ENCODE measurements at places on chromosomes 2 and 18.

GRCh38 chr2:191617575-191617974 is 60.4 kb upstream of the NABP1 start:
- no peak for DNase-seq

GRCh38 chr2:33317369-33318007 is 159.0 kb upstream of the RASGRP3 start:
- DNase-seq, result no peak

DNA sequence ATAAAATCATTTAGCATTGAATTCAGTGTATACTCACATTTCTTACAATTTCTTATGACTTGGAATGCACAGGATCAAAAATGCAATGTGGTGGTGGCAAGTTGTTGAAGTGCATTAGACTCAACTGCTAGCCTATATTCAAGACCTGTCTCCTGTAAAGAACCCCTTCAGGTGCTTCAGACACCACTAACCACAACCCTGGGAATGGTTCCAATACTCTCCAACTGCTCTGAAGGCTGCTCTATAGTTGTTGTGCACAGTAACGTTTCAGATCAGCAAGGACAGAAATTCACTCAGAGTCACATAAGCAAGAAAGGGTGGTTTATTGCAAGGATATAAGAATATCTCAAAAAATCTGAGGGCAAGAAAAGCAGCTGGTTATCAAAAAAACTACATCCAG is 6.5 kb downstream of the GKN1 start:
- no peak for DNase-seq

DNA sequence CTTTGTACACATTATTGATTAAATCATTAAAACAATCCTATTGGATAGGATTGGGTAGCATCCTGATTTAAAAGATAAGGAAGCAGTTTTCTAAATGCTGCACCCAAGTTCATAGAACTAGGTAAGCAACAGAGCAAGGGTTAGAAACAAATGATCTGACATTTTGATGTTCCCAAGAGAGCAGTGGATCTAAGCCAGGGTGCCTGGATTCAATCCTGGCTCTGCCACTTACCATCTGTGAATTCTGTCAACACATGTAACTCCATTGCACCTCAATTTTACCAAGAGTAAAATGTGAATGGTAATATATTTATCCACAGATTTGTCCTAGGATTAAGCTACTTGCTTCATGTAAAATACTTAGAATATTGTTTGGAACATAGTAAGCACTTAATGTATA is 982.6 kb upstream of the FANCL start:
- DNase-seq, result no peak

GRCh38 chr2:182591774-182592173 is 124.3 kb upstream of the DNAJC10 start:
- DNase-seq, result no peak

DNA sequence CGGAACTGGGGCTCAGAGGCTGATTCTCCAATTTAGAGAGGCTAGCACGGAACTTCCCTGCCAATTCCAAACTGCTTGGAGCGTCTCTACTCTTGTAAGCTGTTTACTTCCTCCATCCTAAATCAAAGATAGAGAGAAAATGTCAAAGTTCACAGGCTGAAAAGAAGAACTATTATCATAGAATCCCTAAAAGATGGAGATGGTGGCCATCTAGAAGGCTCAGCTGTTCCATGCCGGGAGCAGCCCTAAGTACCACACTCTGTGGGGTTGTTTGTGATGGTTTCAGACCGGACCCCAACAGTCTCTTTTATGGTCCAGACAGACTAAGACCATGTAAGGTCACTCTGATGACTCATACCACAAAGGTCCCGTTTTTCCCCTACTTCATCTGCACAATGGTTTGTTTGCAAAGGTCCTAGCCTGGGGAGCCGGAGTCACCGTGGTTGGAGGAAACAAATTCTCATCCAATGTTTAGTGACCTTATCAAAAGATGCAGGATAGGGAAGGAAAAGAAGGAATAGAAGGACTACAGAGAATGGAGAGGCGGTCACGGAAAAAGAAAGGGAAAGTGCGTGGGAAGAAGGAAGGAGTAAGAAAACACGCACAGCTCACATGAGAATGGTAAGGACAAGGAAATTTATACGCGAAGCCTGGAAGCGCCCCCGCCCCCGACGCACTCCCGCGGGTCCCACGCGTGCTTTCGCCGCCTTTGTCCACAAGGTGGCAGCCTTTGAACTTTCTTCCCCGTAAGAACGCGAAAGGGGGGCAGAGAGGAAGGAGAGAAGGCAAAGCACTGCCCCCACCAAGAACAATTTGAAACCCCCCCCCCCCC is 453 bp upstream of the ANTXR1 start:
- peak; percentile 60 for DNase-seq

- peak; percentile 17 for DNase-seq
Measured at GRCh38 chr2:233542507-233542906, 24.1 kb downstream of the USP40 start.

- no peak for DNase-seq
Measured at GRCh38 chr2:70084973-70085710, 2.1 kb upstream of the PCBP1 start.

DNA sequence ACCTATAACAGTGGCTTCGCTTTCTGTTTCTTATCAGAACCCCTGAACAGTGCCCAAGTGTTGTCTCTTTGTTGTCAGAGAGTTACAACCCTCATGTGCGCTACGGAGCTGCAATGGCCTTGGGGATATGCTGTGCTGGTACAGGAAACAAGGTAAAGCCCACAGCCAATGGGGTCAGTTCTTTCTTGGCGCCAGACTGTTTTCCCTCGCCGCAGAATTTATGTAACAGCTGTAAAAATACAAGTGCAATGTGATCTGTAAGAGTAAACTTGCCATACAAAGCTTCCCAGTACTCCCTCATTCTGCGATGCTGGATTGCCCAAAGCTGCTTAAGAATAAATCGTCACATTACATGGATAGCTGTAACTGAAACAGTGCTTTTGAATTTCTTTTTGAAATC is 13.9 kb upstream of the HTR2B start:
- DNase-seq, result peak; percentile 38

- DNase-seq, result no peak
Measured at GRCh38 chr2:166892397-166892796, 4.1 kb downstream of the XIRP2 start.

- no peak for DNase-seq
Measured at GRCh38 chr18:10791169-10791831, 265.5 kb downstream of the NAPG start.

- no peak for DNase-seq
Measured at GRCh38 chr2:10144771-10145518, 22.4 kb downstream of the RRM2 start.

DNA sequence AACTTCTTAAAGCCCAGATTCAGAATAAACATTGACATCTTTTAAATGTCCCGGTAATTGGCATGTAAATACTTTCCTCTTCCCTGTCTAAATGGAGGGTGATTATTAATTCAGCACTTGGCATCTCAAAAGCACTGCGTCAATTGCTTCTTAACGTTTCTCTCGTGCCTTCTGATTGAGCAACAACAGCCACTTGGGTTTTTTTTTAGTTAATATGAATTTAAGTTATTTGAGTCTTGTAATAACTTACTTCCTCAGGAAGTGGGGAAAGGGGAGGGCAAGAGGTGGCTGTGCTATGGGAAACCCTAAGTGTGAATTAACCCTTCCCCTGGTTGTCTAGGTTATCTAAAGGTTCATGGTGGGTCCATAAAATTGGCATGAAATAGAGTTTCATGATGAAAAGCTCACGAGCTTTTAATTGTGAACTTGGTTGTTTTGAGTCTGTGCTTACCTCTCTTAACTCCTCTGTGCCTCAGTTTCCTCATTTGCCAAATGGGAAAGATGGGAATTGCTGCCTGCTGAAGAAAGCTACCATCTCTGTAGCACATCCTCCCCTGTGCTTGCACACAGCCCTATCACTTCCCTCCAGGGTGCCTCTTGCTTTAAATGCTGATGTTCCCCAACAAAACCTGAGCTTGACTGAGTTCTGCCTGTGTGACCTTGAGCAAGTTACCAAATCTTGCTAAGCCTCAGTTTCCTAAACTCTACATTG is 126.3 kb upstream of the BCL2L11 start:
- DNase-seq, result no peak

- DNase-seq, result no peak
Measured at GRCh38 chr18:34083910-34084535, 140.7 kb downstream of the NOL4 start.

DNA sequence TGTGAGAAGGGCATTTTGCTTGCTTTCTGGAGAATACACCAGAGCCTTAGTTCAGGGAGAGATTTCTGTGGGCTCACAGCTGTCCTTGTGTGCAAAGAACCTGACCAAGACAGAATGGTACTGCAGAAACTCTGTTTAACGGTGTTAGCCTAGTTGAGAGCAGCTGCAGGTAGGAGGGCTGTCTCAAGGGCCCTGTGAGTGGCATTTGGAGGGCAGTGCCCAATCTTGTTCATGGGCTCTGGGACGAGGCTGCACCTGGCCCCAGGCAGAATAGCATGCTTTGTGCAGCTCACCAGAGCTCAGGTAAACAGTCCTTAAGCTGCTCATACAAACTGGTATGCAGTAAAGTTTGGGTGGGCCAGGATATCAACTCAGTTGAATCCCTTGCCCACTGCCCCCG is 16.9 kb upstream of the RGPD4 start:
- no peak for DNase-seq

GRCh38 chr2:121076885-121077549 is 208.0 kb downstream of the TFCP2L1 start:
- no peak for DNase-seq

DNA sequence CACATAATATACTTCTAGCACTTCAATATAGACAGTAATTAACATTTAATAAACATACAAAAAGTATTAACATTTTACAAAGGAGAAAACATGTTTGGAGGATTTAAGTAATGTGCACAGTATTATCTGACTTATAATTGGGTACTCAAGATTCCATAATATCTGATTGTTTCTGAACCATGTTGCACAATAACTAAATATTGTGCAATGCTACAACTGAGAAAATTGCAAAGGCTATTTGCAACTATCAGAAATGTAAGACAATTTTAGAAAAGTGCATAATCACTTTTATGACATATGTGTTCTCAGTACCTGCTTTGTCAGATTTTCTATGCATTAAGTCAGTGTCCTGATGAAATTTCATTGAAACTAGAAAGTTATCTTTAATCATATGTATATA is 934.6 kb downstream of the SOCS6 start:
- DNase-seq, result no peak

- peak; percentile 88 for DNase-seq
Measured at GRCh38 chr2:170812710-170813600, 3.7 kb upstream of the GAD1 start.

DNA sequence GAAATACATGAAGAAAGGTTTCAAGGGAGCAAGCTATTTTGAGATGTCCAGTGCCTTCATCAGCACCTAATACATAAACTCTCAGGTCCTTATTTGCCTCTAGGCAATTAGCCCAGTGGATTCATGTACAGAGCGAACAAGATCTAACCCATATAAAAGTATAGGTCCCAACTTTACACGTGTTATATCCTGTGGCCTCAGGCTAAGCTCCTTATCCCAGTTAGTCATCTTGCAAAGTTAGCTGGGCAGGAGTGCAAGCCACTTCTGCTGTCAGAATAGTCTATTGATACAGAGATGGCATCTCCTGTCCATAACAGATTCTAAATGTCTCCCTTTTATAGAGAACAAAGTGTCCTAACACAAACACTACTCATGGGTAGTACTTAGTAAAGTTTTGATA is 203.9 kb upstream of the PIK3C3 start:
- DNase-seq, result no peak

GRCh38 chr2:236682651-236683422 is 113.2 kb downstream of the ACKR3 start:
- no peak for DNase-seq

DNA sequence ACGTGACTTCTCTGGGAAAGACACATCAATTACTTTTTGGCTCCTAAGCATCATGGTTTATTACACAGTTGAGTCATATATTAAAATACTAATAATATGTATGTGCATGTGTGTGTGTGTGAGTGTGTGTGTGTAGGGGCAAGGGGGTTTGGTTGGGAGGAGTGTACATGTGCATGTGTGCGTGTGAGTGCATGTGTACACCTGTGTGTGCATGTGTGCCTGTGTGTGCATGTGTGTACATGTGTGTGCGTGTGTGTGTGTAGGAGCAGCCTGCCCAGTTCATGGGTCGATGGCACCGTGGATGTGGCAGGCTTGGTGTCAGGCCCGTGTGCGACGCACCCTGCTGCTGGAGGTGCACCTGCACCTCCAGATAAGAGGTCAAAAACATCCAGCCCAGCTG is 99.0 kb upstream of the SNTG2 start:
- no peak for DNase-seq

DNA sequence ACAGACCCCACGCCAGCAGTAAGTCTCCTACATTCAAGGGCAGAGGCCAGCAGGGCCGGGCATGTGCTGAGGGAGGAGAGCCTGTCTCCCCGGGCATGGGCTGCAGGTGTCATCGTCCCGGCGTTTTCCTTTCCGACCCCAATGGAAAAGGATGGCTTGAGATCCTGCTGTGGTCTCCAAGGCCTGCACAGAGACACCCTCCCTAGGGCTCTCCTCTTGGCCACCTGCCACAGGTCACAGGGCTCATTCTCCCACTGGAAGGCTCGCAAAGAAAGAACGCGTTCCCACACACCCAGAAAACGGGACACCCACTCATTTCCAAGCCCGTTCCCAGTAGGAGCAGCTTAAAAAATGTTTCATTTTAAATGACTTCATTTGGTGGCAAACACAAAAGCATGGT is 41.0 kb downstream of the DIPK1C start:
- DNase-seq, result no peak

- no peak for DNase-seq
Measured at GRCh38 chr18:58769321-58769720, 95.4 kb upstream of the ZNF532 start.

GRCh38 chr2:191145769-191146471 is 4.9 kb downstream of the STAT4 start:
- DNase-seq, result no peak

DNA sequence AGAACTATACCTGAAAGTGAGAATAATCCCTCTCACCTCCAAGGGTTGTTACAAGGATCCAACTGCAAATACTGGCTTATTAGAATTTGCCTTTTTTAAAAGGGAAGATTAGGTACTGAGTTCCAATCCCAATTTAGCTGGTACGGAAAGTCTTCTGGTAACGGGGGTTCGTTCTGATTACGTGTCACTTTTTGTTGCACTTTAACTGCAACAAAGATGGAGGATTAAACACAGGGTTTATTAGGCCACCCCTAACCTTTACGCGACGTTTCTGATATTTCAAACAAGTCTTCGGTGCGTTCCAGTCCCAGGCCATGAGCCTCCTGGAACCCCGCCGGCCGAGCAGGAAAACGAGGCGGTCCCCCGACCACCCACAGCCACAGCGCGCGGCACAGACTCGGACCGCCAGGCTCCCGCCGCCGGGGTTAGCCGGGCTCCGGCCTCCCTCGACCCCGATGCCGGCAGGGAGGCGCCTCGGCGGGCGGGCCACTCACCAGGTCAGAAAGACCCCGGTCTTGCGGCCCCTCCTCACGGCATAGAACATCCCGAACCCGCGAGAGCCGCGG is 411 bp downstream of the RNASEH1 start:
- DNase-seq, result no peak

- no peak for DNase-seq
Measured at GRCh38 chr2:10385933-10386773, 62.0 kb downstream of the ODC1 start.

- DNase-seq, result no peak
Measured at GRCh38 chr2:108909275-108909823, 79.7 kb downstream of the EDAR start.
